H4 (cell line): ENCODE measurements at places on chromosomes 6 and 20.

- no peak for DNase-seq
Observed at GRCh38 chr6:55826941-55827340, 48.4 kb downstream of the BMP5 start.

- no peak for DNase-seq
Observed at GRCh38 chr6:71888756-71889340, 2.5 kb downstream of the RIMS1 start.

DNA sequence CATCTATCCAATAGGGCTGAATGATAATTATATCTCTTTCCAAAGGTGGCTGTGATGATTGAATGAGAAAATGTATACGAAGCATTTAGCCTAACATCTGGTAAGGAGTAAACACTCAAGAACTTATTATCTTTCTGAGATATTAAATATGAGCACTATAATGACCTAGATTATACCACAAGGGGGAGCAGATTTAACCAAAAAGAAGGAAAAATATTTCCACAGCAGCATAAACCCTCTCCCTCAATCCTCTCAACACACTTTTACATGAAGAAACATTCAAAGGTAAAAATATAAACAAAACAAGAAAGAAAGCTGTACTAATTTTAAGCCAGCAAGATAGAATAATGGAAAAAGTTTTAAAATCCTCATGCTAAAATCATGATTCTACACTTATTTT is 68.4 kb downstream of the SHPRH start:
- DNase-seq, result no peak

GRCh38 chr6:203661-204060 is 88.6 kb upstream of the DUSP22 start:
- DNase-seq, result no peak

GRCh38 chr6:105786890-105787655 is 299.1 kb upstream of the PRDM1 start:
- DNase-seq, result no peak

GRCh38 chr6:89310929-89311328 is 4.2 kb downstream of the GABRR2 start:
- DNase-seq, result no peak
